Fibroblast of skin of abdomen (primary cell): ENCODE measurements at places on chromosomes 6 and 20.

DNA sequence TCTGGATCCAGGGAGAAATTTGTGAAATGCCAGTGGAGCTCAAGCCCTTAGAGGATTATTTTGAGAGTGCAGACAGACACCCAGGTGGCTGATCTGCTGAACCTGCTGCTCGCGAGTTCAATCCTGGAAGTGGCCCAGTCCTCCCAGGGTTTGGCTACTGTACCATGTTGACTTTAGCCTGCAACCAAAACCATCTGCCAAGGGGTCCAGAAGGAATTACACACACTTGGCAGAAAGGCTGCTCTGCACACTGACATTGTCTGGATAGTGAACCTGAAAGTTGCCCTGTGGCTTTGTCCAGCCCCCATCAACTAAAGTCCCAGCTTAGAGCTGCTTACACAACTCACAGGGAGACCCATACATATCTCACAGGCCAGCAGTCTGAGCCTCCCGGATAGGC, 21.6 kb upstream of the PI3 start:
- no peak for DNase-seq

- DNase-seq = no peak
Observed at GRCh38 chr6:93350774-93351173, 68.6 kb downstream of the EPHA7 start.

DNA sequence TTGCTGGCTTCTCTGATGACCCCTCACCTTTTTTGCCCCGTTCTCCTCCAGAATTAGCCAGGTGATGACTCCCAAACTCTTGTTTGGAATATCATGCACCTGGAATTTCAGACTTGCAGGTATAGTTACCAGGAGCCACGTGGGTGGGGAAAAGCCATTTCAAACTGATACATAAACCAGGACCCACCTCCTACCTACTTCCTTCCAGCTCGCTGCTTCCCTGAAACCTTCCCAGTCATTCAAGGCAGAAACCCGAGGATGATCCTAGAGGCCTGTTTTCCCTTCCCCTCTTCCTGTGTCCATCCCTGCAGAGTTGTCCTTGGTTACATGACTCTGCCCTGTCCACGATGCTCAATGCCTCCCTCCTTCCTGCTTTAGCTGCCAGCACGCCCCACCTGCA, 101.9 kb downstream of the MTHFD1L start:
- DNase-seq = no peak

DNA sequence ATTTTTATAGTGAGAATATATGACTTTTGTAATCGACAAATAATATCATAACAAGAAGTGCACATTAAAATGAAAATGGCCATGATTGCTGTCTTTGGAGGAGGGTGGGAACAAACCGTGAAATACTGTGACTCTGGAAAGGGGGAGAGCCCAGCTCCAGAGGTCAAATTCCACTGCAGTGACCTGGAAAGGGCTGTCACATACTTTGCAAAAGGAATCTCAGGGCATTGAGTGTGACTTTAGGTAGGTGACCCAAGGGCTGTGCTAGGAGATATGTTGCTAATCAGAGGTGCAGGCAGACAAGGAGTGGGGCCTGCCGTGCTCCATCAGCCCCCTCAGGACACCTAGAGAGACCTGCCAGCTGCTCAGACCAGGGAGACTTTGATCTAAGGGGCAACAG, 28.1 kb upstream of the BMP7 start:
- DNase-seq = no peak

DNA sequence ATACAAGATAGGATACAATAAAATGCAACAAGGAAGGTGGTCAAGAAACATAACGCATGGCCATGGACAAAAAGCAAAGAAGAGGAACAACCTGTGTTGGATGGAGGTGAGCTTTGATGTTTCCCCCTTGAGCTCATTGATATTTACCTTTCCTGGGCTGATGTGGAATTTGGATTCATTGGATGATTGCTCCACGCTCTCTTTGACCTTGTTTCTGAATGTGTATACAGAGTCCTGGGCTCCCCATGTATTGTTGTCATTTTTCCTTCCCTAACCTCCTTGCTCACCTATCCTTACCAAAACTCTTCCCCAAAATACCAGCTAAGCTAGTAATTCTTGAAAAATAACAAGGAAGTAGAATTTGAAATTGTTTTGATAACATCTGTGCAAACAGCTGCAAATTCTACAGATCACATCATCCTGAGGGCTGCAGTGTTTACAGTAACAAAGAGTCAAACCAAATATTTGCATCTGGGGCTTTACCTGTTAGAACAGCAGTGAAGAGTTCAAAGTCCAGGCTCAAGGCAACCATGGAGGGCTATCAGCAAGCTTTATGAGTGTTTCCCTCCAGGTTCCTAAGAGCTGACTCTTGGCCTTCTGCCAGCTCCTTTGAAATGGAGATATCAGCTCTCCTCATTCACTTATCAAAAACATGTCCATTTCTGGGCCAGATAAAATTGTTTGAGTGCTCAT, 214.3 kb upstream of the MARCKS start:
- no peak for DNase-seq

DNA sequence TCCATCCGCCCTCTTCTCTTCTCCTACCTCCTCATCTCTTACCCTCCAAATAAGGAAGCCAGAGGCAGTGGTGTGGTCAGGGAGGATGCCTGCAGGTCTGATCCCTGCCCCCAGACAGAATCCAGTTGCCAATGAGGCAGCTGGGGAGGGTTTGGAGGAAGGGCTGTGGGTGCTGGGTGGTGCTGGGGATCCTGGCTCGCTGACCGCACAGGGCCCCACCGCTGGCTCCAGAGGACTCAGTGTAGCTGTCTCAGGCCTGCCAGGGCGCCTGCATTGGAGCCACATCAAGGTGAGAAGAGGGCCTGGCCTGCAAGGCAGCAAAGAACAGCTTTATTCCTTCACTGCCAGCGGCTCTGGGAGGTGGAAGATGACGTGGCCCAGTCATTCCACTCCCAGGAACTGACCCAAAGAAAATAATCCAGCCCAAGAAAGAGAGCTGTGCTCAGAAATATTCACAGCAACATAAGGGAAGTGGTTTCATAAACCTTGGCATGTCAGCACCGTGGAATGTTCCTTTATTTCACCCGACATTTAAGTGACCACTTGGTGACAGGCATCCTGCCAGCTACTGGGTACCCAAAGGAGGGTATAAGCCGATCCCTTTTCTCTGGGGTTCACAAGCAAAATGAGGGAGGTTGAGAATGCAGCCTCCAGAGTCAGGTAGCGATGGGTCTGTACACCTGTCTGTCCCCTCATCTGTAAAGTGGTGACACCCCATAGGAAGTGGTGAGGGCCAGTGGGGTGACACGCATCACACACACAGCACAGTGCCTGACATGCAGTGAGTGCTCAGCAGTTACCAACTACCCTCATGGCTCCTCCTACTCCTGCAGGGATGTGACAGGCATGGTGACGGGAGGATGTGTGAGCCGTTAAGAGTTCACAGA, 125.1 kb downstream of the SNX5 start:
- DNase-seq = peak; percentile 93

DNA sequence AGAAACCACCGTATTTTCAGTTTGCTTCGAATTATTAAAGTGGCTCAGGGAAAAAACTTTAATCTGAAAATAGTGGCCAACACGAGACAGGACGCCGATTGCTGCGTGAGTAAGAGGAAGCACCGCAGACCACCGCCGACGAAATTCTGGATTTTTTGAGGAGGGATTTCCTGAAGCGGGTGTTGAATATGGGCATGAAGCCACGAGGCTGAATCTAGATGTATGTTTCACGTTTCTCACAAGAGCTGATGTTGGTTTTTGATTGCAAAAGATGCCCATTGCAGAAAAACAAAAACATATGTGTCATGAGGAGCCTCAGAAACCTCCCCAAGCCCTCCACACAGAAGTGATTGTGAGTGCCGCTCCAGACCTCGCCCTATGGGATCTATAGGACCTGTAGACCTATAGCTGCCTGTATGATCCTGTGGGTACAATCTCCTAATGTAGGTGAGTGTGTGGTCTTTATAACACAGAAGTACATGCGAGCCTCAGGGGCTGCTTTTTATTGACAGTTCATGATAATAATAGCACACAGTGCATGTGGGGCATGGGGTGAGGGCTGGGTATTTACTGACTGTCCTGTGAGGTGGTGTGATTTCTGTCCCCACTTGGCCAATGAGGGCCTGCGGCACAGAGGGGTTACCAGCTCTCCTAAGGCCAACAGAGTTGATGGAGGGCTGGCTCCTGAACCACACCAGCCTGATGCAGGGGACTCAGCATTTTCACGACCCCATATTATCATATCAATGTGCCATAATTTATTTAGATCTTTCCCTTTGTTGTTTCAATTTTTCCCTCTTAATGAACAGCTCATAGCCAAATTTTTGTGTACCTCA, 243.9 kb downstream of the DLL1 start:
- peak; percentile 51 for DNase-seq

GRCh38 chr6:132961122-132961521, 146.8 kb downstream of the RPS12 start:
- peak; percentile 77 for DNase-seq

GRCh38 chr6:150940941-150941340, 75.4 kb downstream of the MTHFD1L start:
- DNase-seq = peak; percentile 93

DNA sequence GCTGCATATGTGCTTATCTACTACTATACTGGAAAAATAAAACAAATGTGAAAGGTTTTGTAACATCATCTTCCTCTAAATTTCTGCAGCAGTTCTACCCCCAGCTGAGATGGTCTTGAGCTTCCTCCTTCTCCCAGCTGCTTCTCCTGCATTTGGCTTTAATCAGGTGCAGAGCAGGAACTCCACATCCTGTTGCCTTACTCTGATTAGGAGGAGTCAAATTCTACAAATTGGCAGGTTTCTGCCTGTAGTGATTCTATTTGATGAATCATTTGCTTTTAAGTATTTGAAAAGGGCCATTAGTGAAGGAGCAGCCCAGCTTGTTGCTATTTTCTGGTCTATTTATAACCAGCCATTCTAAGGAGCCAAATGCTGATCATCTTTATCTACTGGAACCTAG, 224.5 kb downstream of the GMDS start:
- peak; percentile 82 for DNase-seq

DNA sequence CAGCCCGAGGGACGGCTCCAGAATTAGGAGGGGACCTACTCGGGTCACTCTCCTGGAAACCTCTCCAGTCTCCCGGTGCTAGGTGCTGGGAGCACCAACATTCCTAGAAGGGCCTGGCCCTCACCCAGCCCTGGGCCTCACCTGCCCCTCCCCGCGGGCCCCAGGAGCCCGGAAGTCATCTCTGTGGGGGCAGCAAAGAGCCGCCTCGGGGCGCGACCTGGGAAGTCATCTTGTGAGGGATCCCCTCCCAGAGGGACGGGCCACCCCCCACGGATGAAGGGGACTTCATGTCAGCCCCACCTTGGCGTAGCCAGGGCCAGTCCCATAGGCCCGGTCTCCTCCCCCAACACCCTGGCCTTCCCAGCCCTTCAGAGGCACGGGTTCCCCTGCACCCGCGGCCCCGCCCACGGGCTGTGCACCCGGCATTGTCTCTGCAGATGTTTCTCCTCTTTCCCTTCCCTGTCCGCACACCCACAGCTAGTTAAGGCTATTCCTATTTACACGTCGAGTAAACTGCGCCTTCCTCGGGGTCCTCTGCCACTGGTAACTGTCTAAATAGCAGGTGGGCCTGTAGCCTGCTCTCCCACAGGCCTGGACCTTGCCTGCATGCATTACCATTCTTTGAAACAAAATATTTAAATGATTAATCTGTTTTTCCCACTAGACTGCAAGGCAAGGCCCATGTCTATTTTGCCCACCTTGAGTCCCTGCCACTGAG, 896 bp upstream of the RNASET2 start:
- DNase-seq = peak; percentile 25

- no peak for DNase-seq
Observed at GRCh38 chr20:56779452-56780143, 150.5 kb downstream of the TFAP2C start.
